Fibroblast of villous mesenchyme (primary cell): ENCODE measurements at places on chromosomes 1 and 21. TPM values are rescaled to one million over a fixed set of nuclear protein-coding genes. Genes with fewer than 3 reads are reported as not detected.

DNA sequence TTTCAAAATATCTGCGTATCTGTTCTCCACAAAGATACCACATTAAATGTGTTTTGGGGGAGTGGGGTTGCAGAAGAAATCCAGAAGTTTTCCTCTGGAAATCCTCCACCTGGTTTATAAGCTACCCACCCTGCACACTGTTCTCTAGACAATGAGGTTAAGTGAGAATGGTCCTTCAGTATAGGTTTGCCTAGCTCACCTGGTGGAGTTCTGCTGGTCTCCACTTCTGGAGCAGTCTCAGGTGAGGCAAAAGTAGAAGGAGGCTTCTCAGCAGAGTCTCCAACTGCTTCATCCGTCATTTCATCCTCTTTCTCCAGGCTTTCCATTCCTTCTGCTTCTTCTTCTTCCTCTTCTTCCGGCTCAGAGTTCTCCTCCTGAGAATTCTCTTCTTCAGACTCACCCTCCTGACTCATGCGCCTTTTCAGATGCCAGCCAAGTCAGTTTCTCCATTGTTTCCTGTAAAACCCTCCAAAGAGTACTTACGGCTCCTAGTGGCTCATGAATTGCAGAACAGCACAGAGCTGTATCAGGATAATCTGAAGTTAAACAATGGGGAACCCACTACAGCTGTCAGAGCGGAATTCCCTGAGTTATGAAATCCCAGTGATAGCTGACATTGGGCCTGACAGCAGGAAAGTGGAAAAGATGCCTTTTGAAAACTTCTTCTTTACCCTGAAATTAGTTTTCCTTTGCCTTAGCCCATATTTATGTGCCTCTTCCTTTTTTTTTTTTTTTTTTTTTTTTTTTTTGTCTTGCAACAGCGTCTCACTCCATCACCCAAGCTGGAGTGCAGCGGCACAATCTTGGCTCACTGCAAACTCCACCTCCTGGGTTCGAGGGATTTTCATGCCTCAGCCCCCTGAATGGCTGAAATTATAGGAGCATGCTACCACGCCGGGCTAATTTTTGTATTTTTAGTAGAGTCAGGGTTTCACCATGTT, 38.5 kb downstream of the MSTO1 start:
- DNase-seq = peak; percentile 87

GRCh38 chr1:35488336-35488735, 68.9 kb downstream of the KIAA0319L start:
- DNase-seq = peak; percentile 53

- DNase-seq = no peak
These were observed 539 bp downstream of the LAMC1 start for GRCh38 chr1:183023601-183024316.

DNA sequence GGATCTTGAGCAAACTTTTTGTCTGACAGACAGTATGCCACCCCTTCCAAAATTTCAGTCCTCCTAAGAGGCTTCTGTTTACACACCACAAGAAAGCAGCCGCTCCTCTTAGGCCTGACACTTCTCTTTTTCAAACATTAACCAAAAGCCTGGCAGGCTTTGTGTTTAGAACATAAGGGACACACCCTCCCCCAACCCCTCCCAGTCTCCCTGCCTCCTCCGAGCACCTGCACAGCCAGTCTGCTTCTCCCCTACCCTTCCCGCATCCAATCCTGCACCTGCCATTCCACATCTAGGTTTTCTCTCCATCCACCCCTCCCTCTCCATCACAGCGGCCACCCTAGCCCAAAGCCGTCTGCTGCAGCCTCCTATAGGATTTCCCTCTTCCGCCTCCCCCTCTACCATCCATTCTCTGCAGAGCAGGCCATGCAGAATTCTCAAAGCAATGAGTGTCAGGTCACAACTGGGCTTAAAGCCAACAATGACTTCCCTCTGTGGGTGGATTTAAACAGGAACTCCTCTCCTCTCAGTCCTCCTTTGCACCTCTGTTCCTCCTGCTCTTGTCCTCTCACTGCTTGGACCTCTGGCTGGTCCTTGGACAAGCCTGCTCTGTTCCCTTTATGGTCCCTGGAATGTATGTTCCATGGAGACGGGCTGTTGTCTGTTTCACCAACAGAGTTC, 478.2 kb downstream of the NPHP4 start:
- no peak for DNase-seq

DNA sequence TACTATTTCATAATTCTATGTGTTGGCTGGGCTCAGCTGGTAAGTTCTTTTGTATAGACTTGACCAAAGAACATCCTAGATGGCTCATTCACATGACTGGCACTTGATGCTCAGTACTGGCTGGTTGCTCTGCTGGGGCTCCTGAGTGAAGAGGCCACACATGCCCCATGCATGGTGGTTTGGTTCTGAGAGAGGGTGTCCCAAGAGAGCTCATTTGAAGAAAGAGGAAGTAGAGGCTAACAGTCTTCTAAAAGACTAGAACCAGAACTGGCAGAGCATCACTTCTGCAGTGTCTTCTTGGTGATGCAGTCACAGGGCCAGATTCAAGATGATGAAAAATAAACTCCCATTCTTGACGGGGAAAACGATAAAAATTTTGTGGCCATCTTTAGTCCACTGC, 5.2 kb upstream of the BACH1 start:
- DNase-seq = no peak

Gene FCER1A
- total RNA-seq = not detected in 2 replicates

Gene VPS72
- 40.3 and 44.0 TPM in 2 replicates for total RNA-seq

DNA sequence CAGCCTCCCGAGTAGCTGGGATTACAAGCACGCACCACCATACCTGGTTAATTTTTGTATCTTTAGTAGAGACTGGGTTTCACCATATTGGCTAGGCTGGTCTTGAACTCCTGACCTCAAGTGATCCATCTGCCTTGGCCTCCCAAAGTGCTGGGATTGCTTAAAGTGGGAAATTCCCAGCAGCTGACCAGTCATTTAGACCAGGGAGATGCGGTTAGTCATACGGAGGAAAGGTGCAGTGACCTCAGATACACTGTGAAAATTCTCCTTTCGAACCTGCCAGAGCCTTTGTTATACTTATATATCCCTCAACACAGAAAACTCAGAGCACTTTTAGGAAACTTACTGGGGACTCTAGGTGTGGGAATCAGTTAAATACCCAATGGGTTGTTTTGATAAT, 39.6 kb downstream of the MAP10 start:
- DNase-seq = no peak

GRCh38 chr1:154847891-154848290, 22.2 kb downstream of the KCNN3 start:
- no peak for DNase-seq

DNA sequence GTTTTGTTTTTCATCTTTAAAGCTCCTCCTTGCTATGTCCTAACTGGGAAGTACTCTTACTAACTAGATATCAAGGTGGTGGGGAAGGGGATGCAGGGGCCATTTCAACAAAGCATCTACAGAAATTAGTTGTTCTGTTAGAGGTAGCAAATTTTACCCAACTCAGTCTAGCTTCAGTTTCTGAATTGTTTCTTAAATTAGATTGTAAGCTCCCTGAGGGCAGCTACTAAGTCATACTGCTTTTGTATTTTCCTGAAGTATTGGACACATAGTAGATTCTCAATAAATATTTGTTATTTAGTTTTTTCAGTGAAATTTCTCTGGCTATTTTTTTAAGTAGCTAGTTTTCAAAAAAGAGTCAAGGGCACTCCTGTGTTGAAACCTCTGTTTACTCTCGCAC, 1.8 kb downstream of the UBAP2L start:
- peak; percentile 8 for DNase-seq

Gene LRIF1
- 12.9 and 19.4 TPM in 2 replicates for total RNA-seq

- no peak for DNase-seq
These were observed 35.2 kb downstream of the PEX14 start for GRCh38 chr1:10509809-10510509.

Gene RIMS3
- total RNA-seq = 0.32 and 0.86 TPM in 2 replicates

Gene MTF1
- total RNA-seq = 3.2 and 5.6 TPM in 2 replicates

Gene NKAIN1
- total RNA-seq = not detected in 2 replicates

- DNase-seq = peak; percentile 88
These were observed 8.8 kb upstream of the AHCYL1 start for GRCh38 chr1:109975718-109976117.

Gene AADACL3
- not detected in 2 replicates for total RNA-seq

Gene DMRTA2
- 0.32 and 1.3 TPM in 2 replicates for total RNA-seq

GRCh38 chr1:31460027-31460426, 47.0 kb downstream of the SERINC2 start:
- DNase-seq = peak; percentile 57
